ENCODE measurements at places on chromosomes 1 and 21. TPM values are rescaled to one million over a fixed set of nuclear protein-coding genes. Genes with fewer than 3 reads are reported as not detected.

The C1orf185 gene
- not detected for total RNA-seq

The COL16A1 gene
- total RNA-seq: 120 TPM

GRCh38 chr1:161958425-161958824 is 65.2 kb downstream of the OLFML2B start:
- no peak for DNase-seq

- DNase-seq: no peak
These were observed 30.7 kb downstream of the HSPG2 start for GRCh38 chr1:21906173-21907078.

DNA sequence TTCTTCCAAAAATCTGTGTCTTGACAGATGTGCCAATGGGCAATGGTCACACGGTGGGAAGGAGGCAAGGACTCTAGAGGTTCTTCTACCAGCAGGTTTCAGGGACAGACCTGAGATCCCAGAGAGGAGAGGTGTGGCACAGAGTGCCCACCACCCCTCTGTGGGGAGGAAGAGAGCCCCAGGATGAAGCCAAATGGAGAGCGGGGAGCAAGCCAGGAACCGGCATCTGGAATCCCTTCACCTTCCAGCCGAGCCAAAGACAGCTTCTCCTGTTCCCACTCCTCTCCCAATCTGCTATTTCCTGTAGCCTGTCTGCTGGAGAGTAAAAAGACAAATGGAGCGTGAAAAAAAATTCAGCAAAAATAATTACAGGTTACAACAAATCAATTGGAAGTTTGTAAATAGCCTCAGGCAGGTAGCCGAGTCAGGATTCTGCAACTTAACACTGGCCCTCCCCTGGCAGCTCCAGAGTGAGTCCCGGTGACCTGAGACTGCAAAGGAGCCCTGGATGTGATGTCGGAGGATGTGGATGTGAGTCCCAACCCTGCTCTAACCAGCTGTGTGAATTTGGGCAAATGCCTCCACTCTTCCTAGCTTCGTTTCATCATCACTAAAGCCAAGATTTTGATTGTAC is 45.4 kb upstream of the LRRN2 start:
- DNase-seq: no peak

The OR2M2 gene
- total RNA-seq: not detected

- no peak for DNase-seq
These were observed 36.7 kb downstream of the FH start for GRCh38 chr1:241482761-241483250.

- DNase-seq: no peak
These were observed 38.1 kb downstream of the RCSD1 start for GRCh38 chr1:167668108-167668507.

- no peak for DNase-seq
These were observed 3.2 kb downstream of the URB2 start for GRCh38 chr1:229629261-229629660.

The PRRX1 gene
- 1.1 TPM for total RNA-seq

- no peak for DNase-seq
These were observed 116.9 kb downstream of the DUSP10 start for GRCh38 chr1:221625026-221625425.

The ANGPTL7 gene
- total RNA-seq: not detected

DNA sequence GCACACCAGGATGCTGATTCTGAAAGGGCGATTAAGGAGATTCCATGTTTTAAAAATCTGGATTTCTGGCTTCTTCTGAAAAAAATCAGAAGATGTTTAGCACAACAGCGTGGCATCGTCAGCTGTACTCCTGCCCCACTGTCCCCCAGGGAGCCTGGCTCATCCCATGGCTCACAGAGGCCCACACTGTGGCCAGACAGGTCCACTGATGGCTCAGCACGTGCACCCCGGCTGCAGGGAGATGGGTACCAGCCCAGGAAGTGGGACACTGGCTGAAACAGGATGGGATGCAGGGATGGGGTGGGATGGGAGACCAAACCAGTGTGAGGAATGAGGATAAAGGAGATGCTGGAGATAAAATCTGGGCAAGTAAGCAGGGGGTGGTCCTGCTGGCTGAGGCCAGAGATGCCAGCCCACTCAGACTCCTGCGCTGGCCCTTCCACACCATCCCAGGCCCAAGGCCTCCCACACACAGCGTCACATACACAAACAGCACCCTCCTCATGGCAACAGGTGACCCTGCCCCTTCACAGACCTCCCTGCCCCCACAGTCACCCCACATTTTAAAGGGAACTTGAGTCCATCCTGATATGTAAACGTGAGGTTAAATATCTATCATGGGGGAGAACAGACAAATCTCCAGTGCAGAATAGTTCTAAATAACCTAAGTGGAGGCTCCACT is 23.9 kb upstream of the SAMD11 start:
- no peak for DNase-seq

DNA sequence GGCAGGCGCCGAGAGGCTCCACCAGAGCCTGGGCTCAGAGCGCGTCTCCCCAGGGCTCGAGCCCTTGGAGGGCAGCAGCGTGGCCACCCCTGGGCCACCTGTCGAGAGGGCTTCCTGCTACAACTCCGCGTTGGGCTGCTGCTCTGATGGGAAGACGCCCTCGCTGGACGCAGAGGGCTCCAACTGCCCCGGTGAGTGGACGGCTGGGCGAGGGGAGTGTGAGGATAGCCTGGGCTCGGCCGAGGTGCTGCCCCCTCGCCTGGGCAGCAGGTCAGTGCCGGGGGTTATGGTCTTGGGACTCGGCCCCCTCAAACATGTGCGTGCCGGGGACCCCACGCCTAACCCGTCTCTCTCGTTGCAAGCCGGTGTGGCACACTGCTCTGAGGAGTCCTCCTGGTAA is 26.8 kb downstream of the AGRN start:
- DNase-seq: no peak

The COL11A1 gene
- total RNA-seq: 41.0 TPM

DNA sequence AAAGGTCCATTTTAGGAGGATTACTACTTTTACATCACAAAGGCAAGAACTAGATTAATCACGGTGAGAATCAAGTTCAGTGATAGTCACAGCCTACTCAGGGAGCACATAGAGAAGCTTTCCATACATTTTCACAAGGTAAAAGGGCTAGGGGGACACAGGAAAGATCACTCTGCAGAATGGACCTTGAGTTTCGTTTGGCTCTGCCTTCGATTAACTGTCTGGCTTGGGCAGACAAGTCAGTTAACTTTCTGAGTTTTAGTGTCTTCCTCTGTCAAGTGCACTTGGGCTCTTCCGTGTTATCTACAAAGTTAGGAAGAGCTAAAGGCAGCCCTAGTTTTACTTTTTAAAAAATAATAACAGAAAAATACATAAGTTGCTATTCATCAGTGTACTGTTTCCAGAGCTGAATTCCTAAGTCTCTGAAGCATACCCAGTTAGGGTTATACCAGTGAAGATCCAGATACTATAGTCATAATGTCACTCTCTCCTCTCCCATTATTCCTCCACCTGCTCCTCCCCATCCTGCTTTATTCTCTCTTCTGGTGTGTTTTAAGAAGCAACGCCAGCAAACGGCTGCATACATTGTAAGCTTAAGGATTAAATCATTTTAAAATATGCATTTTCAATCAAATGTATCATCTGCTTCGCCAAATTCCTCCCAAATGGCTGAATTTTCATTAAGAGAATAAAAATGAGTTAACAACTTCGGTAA is 1.7 kb downstream of the CEP170 start:
- no peak for DNase-seq

The TBX19 gene
- 1.5 TPM for total RNA-seq

GRCh38 chr1:6870086-6870485 is 84.8 kb downstream of the CAMTA1 start:
- no peak for DNase-seq

The DLGAP3 gene
- total RNA-seq: 0.42 TPM

The FAM72D gene
- 0.14 TPM for total RNA-seq

DNA sequence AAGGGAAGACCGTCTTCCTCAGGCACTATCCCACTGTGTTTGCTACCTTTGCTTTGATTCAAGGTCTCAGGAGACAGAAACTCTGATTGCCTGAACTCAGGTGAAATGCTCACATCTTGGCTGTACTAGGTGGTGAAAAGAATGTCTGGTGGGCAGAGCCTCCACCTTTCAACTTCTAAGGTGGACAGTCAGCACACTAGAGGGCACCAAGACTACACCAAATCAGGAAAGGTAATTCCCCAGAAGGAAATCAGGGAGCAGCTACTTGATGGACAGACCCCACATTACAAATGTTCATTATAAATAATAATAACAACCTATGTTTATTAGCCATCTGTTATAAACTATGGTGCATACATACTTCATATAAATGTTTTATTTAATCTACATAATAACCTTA is 220.9 kb downstream of the ATG4C start:
- DNase-seq: peak; percentile 39

The STUM gene
- total RNA-seq: 7.6 TPM

- peak; percentile 22 for DNase-seq
These were observed 68.0 kb downstream of the RUNX3 start for GRCh38 chr1:24861821-24862727.

- DNase-seq: no peak
These were observed 5.7 kb downstream of the AHDC1 start for GRCh38 chr1:27598295-27598687.

The IL20 gene
- not detected for total RNA-seq

The DYRK3 gene
- total RNA-seq: 21.2 TPM

The NUF2 gene
- 33.7 TPM for total RNA-seq

DNA sequence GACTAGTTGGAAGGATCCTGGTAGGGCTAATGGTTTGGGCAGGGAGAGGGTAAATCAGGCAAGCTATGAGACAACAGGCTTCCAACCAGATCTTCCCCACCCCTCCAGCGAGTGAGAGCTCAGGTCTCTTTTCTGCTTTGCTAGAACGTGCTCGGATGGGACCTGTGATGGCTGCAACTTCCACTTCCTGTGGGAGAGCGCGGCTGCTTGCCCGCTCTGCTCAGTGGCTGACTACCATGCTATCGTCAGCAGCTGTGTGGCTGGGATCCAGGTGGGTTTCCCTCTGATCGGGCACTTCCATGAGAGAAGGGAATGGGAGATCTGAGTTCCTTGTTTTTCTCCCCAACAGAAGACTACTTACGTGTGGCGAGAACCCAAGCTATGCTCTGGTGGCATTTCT is 14.0 kb upstream of the SARS1 start:
- DNase-seq: no peak

The C1QB gene
- not detected for total RNA-seq

The VCAM1 gene
- 718 TPM for total RNA-seq

DNA sequence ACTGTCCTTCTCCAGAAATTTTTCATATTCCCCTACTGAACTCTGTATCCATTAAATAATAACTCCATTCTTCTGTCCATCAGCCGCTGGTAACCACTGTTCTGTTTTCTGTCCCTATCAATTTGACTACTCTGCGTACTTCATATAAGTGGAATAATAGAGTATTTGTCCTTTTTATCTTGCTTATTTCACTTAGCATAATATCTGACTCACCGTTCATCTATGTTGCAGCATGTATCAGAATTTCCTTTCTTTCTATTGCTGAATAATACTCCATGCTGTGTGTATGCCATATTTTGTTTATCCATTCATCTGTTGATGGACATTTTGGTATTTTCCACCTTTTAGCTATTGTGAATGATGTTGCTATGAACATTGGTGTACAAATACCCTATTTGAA is 71.9 kb downstream of the CEP350 start:
- no peak for DNase-seq

GRCh38 chr1:198910816-198911215 is 272.0 kb downstream of the PTPRC start:
- no peak for DNase-seq

- no peak for DNase-seq
These were observed 29.2 kb downstream of the NEGR1 start for GRCh38 chr1:72253132-72253531.

- peak; percentile 86 for DNase-seq
These were observed 7.3 kb downstream of the SYNC start for GRCh38 chr1:32695098-32695904.

GRCh38 chr1:26035203-26035958 is 10.5 kb downstream of the SLC30A2 start:
- peak; percentile 93 for DNase-seq

GRCh38 chr1:171161431-171161830 is 23.7 kb upstream of the FMO2 start:
- DNase-seq: peak; percentile 54

DNA sequence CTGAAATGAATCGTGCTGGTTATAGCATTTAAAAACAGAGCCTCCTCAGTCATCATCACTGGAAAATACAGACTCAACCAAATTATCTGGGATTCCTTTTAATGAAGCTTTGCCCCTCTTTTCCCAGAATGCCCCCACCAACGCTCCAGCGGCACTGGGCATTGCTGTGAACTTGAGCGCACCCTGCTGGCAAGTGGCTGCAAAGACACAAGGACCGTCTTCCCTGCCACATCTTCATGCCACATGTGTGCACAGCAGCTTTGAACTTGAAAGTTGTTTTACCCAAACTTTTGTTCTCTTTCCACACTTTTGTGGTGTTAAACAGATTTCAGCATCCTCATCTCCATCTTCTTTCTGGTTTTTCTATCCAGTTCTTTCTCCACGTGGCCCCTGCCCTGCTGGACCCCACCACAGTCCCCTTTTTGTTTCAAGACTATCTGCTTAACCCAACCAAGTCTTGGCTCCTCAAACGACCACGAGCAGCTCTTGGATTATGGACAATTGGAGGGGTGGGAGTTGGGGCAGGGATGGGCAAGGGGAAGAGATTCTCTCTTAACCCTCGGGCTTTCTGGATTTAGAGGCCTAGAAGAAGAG is 12.8 kb upstream of the LMX1A start:
- DNase-seq: peak; percentile 71

DNA sequence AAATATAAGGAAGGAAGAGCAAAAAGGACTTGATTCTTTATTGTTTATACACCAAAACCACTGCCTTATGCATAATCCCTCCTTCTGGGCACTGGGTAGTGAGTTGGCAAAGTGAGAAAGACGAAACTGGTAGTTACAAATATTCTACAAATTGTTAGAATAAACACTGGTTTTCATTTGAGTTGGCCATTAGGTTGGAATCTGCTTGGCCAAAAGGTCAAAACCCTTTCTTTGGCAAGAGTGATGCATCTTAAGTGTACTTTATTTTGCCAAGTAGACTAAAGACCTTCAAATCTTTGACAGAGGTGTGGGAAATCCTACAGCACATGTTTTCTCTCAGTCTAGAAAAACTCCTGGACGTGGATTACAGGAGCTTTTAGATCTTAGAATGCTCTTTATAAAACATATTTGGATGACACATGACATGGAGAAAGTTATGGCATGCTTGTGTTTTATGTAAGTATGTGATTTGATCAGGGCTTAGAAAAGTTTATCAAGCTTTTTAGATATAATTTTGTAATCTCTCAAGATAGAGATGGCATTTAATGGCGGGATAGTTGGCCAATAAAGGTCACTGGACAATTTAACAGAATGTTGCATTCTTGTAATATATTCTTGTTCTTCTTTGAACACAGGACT is 120.9 kb downstream of the ROR1 start:
- no peak for DNase-seq
